ENCODE measurements at places on chromosomes 1 and 21.
A peak's percentile ranks its signal among the peaks of the same experiment; 100 is the strongest.

GRCh38 chr1:99240621-99241020 lies 23.7 kb upstream of the PLPPR4 start:
- DNase-seq = no peak

GRCh38 chr1:38336301-38336923 lies 289.8 kb upstream of the POU3F1 start:
- no peak for DNase-seq

DNA sequence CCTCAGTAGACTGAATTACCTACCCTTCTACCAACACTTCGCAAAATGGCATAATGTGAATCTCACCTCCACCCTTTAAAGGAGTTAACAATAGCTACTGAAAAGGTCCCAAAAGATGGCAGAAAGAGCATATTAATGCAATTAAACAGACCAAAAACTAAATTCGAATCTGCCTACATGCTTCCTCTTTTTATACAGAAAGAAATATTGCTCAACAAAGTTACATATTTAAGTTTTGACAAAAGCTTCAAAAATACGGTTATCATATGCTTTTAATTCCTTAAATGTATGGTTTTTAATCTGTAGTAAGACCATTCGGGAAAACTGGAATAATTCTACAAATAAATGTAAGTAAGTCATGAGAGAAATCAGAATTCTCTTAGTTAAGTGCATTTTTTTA lies 2.2 kb downstream of the APP start:
- no peak for DNase-seq

- DNase-seq = no peak
Measured at GRCh38 chr1:195686764-195687163, 921.5 kb downstream of the KCNT2 start.

DNA sequence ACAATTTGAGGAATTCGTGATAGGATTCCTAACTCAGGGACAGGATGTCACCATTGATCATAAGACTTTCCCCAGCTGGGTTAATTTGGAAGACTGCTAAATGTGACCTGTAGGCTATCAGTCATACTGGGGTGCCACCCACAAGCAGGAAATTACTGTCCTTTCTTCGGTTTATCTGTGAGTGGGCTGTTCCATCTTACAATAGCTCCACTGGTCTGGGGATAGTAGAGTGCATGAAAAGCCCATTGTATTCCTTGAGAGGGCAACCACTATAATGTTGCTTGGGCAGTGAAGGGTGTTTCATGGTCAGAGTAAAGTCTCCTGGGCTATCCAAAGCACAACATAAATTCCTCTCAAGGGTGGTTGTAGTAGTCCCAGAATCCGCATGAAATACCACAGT lies 1523.0 kb upstream of the B3GALT2 start:
- DNase-seq = no peak

DNA sequence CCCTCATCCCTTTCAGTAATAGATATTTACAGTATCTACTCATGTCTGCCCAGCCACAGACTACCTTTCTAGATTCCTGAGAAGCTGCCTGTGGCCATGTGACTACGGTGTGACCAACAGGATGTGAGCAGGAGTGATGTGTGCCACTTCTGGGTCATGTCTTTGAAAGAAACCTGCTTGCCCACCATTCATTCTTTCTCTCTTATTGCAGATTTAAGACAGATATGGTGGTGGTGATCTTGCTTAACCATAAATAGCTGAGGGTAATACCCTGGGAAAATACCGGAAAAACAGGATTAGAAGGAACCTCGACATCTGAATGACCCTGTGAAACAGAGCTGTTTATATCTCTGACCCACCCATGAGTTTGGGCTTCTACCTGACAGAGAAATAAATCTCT lies 41.6 kb upstream of the GUCA2A start:
- no peak for DNase-seq

DNA sequence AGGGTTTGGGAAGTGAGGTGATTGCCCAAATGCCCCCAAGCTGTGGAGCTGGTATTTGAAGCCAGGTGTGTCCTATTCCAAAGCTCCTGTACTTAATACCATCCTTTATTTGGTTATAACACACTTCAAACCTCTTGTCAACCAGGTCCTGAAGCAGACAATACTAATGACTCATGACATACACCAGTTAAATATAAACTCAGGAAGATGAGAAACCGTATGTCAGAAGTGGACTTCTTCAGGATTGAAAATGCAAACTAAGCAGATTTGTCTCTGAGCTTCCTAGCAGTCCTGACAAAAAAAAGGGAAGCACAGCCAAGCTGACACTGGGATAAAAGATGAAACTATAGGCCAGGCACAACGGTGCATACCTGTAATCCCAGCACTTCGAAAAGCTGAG lies 70.6 kb downstream of the ALPL start:
- DNase-seq = no peak

DNA sequence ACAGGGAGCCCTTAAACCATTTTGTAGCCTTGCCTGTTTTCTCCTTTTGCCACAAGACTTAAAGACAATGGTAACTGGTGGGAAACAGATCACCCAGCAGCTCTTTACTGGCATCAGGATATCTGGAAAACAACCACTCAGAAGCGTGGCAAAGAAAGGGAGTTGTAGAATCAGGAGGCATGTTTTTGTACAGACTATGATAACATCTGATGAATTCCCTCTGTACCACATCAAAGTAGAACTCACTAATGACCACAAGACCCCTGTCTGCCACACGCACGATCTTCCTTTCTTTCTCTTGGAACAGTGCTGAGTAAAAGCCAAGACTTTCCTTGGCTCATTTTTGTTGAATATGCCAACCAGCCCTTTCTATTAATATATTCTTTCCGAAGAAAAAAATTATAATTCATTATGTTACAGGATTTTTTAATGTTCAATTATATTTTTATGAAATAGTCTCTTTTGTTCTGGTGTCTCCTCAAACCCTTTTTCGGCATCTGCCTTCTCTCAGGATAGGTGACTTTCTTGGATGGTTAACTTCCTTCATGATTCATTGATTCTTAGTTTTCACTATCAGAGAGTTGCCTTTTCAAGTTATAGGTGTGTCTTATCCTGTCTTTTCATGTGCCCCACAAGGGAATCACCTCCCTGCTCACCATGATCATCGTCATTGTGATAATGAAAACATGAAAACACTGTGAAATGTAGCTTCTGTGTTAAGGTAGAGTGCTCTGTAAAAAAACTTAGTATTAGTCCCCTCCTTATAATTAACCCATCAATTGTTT lies 7.9 kb upstream of the PHGDH start:
- DNase-seq = no peak

GRCh38 chr1:7929637-7930036 lies 11.0 kb downstream of the TNFRSF9 start:
- DNase-seq = no peak

GRCh38 chr1:203038891-203039608 lies 12.8 kb downstream of the PPFIA4 start:
- DNase-seq = peak; percentile 76

DNA sequence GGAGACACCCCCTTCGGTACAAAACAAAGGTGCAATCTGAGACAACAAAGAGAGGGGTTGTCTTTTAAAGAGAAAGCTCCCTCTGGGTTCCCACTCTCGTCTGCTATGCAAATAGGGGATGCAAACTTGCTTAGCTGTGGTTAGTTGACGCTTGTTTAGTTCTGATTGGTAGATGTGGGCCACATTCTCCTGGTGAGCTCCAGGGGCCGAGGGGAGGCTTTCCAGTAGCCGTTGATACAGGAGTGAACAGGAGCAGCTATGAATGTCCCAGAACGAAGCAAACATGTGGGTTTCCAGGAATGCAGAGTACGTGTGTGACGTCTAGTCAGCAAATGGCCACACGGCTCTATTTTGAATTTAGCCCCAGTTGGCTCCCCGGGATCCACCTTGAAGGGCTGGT lies 14.7 kb downstream of the TFF2 start:
- DNase-seq = peak; percentile 70

- no peak for DNase-seq
Measured at GRCh38 chr1:232329103-232329813, 300.7 kb downstream of the SIPA1L2 start.

- no peak for DNase-seq
Measured at GRCh38 chr1:13809461-13810159, 109.6 kb downstream of the PRDM2 start.

DNA sequence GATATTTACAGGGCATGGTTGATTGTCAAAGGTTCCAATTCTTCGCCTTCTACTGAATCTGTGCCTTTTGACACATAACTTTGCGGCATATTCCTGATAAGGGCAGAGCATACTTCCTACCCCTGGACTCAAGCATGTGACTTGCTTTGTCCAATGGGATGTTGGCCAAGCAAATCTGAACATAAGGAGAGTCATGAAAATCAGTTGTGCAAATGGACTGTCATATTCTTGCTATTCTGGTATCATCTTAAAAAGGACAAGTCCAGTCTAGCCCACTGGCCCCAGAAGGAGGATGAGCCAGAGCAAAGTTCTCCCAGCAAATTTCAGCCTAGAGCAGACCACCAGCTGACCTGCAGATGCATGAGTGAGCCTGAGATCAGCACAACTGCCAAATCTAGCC lies 41.0 kb upstream of the MUTYH start:
- DNase-seq = no peak

GRCh38 chr1:212074313-212074712 lies 38.8 kb downstream of the DTL start:
- DNase-seq = no peak

DNA sequence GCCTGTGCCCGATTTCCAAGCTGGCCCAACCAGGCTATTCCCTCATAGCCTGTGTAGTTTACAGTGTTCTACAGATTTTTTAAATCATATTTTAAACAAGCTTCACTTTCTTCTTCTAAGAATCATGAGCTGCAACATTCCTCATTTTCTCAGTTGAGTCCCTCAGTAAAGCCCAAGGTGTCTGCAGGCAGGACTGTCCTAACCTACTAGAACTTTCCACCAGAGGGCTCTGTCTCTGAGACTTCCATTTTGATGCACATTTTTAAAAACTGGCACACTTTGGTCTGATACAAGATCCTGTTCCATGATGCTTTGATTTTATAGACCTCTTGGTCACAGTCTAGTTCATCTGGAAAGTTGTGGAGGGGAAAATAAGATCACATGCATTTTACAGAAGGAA lies 21.6 kb upstream of the SLAMF6 start:
- no peak for DNase-seq

DNA sequence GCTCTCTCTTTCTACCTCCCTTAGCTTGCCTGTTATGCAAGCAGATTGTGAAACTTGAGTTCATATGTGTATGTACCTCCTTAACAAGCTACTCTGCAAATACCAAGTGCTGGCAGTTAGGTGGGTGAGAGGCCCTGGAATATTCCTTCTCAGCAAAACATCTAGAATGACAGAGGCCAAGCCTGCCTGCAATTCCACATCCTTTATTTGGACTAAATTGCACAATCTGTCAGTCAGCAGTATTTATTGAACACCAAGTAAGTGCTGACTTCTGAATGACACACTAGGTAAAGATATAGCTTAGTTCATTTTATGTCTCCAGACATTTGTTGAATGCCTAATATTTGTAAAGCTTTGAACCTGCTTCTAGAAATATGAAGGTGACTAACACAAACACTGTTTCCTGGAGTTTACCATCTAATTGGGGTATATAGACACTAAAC lies 87.5 kb downstream of the RGL1 start:
- DNase-seq = no peak

DNA sequence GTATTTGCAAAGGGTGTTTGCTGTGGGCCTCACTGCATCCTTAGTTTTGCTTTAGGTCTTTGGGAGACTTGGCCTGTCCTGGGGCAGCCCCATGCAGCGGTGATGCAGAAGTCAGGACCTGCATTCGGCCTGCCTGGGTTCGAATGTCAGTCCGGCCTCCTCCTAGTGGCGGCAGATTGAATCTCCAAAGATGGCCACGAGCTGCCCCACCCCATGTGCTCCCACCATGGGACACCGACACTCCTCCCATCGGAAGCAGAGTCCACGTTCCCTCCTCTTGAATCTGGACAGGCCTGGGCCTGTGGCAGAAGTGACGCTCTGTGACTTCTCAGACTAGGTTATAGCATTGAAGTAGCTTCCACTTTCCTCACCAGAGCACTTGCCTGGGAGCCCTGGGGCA lies 16.3 kb upstream of the NPPB start:
- no peak for DNase-seq

Data from iPS DF 6.9 (cell line).